Left lung (tissue), 14 donors: ENCODE measurements at places on chromosomes 12 and 14.

DNA sequence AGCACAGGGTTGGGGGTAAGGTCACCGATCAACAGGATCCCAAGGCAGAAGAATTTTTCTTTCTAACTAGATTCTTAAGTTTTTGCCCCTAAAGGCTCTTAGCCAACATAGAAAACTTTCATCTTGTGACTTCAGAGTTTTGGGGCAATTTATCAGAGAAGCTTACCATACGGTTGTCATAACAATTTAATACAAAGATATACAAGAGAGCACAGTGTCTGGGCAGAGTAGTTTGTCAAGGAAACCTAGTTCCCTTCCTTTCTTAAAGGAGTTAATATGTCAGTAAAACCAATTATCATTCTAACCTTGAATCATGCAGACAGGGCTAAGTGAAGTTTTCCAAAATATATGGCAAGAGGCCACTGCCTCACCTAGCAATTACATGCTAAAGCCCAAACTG, 18.4 kb downstream of the NR2C1 start:
- no peak for DNase-seq

- DNase-seq = no peak
These were observed 198.2 kb upstream of the PLEKHG7 start for GRCh38 chr12:92504594-92504981.

GRCh38 chr14:93009471-93010129, 86.7 kb downstream of the CHGA start:
- no peak for DNase-seq

DNA sequence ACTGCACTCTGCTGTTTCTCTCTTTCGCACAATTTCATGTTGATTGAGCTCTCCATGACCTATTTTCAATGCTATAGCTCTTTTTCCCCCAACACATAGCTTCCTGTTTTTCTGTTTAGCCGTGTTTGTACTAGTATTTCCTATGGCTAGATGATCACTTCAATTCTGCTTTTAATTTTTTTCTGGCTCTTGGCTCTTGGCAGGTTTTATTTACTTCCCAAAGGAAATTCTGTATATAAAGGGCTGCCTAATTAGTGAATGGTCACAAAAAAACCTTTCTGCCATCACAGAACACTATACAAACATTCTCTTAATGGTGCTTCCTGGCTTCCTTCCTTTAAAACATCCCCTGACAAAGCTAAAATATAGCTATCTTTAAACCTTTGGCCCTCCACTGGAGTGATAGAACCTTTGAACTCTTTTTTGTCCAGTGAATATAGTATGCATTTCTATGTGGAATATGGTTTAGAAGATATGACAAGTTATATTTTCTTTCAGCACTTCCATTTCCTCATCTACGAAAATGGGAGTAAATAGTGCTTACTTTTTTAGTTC, 88.2 kb downstream of the RASSF9 start:
- DNase-seq = no peak

- no peak for DNase-seq
These were observed 107.6 kb downstream of the PLEKHG7 start for GRCh38 chr12:92810370-92810769.

DNA sequence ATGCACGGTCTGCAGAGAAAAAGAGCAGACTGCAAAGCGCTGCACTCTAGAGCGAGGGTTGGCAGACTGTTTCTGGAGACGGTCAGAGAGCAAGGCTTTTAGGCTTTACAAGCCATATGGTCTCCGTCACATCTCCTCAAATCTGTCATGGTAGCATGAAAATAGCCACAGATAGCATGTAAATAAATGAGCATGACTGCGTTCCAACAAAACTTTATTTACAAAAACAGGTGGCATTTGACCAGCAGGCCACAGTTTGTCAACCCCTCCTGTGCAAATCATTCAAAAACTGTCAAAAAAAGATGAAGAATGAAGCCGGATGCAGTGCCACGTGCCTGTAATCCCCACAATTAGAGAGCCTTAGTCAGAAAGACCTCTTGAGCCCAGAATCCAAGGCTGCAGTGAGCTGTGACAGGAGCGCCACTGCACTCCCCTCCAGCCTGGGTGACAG, 18.9 kb downstream of the SYNE3 start:
- no peak for DNase-seq

DNA sequence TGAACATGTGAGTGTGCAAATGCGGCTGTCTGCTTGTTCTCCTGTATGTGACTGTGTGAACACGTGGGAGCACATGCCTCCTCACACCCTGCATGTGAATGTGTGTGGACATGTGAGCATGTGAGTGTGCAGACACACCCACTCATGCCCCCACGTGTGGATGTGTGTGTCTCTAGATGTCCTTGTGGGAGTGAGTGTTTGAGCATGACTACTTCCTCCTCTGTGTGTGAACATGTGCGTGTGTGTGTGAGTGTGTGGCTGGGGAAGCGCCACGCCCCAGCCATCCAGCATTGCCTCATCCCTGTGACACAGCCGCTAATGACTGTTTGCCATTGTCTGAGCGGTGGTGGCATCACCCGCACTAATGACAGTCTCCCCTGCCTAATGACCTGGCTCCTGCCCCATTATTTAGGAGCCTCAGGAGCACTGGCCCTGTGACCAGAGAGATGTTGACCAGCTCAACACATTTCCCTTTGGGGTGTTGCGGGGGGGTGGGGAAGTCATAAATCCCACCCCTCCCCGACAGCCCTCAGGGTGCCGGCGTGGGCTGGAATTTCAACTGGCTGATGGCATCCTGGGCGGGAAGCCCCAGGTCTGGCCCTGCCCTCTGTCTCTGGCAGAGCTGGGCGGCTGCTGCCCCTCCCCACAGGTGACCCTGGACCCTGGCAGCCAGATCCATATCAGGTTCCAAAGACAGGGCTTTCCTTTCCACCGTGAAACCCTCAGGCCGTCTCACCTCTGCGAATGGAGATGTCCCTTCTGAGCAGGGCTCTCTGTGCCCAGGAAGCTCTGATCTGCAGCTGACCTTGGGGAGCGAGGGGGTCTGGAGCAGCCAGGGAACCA, 11.5 kb upstream of the KRT80 start:
- DNase-seq = peak; percentile 84

- DNase-seq = no peak
These were observed 22.9 kb downstream of the CCDC92 start for GRCh38 chr12:123949770-123950165.

DNA sequence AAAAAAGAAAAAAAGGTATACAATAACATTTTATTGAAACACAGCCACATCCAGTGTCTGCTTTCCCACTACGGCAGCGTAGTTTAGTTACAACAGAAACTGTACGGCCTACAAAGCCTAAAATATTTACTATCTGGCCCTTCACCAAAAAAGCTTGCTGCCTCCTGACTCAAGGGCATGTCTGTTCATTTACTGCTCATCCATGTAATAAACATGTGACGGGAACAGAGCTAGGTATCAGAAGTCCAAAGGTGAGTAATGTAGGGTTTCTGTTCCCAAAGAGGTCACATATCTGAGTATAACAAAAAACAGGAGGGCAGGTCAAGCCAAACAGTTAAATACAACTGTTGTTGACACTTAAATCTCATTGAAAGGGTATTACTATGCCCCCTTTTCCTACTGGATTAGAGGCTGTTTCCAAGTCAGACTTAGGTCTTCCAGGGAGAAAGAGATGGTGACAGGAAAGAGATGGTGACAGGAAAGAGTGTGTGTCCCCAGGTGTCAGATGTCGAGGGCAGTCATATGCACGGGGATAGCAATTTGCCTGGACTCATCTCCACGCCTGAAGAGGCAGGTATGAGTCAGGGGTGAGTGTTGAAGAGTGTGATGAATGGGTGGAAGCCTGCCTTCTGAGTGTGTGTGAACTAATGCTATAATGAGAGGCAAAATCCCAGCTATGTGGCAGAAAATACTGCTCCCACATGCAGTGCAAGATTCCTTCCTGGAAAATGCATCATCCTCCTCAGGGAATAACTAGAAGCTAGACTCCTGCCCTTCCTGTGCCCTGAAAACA, 77.7 kb downstream of the MAP3K9 start:
- no peak for DNase-seq

DNA sequence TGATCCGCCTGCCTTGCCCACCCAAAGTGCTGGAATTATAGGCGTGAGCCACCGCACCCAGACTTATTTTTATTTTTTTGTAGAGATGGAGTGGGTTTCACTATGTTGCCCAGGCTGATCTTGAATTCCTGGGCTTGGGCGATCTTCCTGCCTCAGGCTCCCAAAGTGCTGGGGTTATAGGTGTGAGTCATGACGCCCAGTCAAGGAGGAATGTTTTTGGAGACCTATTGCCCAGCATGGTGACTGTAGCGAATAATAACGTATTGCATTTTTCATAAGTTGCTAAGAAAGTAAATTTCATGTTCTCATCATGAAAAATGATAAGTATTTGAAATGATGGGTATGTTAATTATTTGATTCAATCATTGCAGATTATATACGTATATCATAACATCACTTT, 46.5 kb downstream of the TEAD4 start:
- no peak for DNase-seq

DNA sequence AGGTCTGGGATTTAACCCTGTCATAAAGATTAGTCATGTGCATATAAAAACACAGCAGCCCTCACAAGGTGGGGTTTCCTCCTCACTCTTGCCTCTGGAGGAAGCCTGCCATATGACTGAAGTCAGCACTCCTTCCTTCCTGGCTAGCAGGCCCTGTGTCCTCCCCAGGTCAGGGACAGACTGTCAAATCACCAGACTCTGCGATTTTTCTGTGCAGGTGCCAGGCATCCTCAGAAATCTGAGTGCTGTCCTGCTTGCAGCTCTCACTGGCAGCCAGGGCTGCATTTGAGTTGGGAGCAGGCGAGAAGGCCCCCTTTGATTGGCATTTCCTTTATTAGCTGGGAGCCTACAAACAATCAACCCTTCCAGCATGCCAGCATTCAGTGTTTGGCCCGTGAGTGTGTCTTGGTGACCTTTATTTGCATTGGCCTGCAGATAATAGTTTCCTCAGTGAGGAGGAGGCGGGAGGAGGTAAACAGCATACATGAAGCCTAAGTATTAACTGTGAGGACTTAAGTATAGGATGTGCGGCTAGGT, 183.8 kb upstream of the ARHGAP5 start:
- DNase-seq = peak; percentile 12

DNA sequence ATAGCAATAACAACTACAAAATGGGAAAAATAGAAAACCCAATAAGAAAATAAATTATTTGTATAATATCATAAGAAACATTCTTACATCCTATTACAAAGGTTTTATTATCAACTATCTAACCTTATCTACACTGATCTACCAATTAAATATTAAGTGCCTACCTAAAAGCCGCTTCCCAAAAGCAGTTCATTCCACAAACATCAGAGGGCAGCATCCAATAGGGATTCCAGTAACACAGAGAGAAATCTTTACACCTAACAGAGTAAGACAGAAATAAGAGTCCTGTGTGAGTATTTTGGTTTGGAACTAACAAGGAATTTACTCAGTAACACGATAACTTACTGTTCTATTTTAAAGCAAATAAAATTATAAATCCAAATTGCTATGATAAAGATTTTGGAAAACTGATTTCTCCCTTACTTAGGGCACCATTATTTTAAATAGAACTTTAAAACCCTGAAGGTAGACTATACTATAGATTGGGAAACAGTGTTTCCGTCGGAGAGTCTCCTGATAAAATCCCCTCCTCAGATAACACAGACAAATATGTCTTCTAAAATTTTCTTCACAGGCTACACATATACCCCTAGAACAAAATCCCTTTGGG, 15.0 kb downstream of the GXYLT1 start:
- peak; percentile 62 for DNase-seq

- no peak for DNase-seq
These were observed 26.5 kb upstream of the STK38L start for GRCh38 chr12:27217590-27217989.

- DNase-seq = no peak
These were observed 27.9 kb downstream of the VWF start for GRCh38 chr12:6096527-6096926.

GRCh38 chr12:84756961-84757360, 155.6 kb downstream of the SLC6A15 start:
- no peak for DNase-seq

DNA sequence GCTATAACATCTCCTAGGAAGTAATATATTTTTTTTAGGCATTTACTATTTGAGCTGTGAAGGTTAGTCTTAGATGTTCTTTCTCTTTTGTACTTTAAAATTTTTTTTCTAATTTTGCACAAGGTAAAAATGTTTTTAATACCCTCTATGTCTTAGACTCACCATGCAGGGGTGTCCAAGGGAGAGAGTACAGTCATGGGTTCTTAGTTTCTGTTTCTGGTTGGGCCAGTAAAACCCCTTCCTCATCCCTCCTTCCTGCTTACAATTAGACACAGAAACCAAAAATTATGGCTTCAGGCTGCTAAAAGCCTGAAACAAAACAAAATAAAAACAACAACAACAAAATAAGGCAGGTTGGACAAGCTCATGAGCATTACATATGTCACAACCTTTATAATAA, 193.0 kb downstream of the SYT1 start:
- DNase-seq = no peak

- peak; percentile 33 for DNase-seq
These were observed 1.2 kb downstream of the DYRK2 start for GRCh38 chr12:67649570-67650387.

- no peak for DNase-seq
These were observed 4.4 kb downstream of the CYP27B1 start for GRCh38 chr12:57762463-57762862.

GRCh38 chr14:22593189-22593588, 4.2 kb upstream of the DAD1 start:
- DNase-seq = no peak

GRCh38 chr12:75994069-75994740, 37.4 kb downstream of the PHLDA1 start:
- no peak for DNase-seq

- DNase-seq = no peak
These were observed 72.8 kb downstream of the CLMN start for GRCh38 chr14:95246870-95247269.

- DNase-seq = no peak
These were observed 164.9 kb downstream of the ETV6 start for GRCh38 chr12:11814374-11814773.

DNA sequence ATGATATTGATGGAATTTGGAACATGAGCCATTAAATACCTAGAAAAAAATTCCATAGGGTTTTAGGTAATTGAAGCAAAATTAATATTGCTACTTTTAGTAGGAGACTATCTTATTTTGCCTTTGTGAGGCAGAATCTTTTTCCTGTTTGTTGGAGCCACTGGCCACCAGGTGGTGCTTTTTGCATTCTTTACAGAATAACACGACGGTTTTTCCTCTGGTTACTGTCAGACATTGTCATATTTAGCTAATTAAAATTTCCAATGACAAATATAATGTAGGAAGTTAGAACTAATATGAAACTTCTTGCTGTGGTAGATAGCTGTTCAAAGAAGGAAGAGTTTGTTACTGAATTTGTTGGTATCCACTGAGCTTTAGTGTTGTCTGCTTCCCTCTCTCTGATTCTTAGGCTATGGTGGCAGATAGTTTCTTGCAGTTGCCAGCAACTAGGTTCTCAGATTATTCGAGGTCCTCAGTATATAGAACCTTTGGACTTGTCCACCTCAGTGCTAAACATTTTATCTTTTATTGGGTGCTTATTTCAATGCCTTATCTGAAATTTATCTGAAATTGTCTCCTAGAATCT, 25.7 kb downstream of the RAB21 start:
- peak; percentile 27 for DNase-seq

GRCh38 chr14:87285506-87285905, 707.5 kb downstream of the GALC start:
- no peak for DNase-seq

GRCh38 chr12:12217018-12217359, 49.9 kb downstream of the LRP6 start:
- no peak for DNase-seq
